ENCODE measurements at places on chromosomes 11 and 22.

GRCh38 chr22:49678137-49678841, 149.4 kb downstream of the BRD1 start:
- DNase-seq: no peak

DNA sequence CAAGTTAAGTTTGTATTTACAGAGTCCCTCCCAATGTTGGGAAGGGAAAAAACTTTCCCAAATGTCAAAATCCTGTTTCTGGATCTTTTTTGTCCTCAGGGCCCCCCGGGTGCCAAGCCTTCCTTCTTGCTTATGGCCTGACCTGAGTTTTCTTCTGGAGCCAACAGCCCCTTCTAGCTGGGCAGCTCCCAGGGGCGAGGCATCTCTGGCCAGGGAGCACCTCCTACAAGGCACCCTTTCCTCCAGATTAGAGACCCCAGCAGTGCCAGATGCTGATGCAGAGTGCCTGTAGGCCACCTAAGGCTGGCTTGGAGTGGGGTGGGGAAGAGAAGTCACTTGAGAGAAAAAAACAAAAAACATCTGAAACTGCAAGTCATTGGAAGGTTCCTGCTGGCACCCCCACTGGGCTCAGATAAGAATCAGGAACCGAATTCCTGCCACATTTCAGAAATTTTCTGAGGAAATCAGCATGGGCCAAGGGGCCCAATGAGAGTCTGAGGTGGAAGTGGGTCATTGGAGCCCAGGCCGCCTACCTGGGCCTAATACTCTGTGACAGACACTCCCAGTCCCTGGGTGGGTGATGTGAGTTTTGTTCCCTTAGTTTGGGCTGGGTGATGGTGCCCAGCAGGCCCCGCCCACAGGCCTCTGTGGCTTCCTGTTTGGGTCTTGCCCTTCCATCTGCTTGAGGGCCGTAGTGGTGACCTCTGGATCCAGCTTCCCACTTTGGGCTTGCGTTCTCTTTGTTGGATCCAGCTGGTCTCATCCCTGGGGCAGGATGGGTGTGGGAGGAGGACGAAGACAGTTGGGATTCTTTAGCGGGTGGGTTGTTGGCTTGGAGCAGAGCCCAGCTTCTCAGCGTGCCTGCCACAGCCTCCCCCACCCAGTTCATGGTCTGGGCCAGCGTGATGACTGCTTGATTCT, 40.6 kb downstream of the PARVA start:
- DNase-seq: no peak

DNA sequence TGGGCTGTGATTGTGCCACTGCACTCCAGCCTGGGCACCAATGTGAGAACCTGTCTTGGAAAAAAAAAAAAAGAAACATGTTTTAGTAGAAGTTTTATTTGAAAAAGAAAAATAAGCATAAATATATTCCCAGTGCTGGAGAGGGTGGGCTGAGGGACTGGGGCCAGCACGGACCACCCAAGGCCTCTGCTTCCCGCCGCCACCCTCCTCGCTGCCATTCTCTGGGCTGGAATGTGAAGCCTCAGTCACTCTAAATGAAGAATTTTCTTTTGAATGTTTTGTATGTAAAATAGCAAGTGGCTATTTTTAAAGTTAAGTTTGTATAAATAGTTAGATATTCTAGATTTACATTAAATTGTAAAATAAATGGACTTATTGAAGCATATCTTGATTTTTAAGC, 5.1 kb upstream of the TRMU start:
- no peak for DNase-seq

- no peak for DNase-seq
Observed at GRCh38 chr11:72860010-72860409, 45.8 kb downstream of the ATG16L2 start.

GRCh38 chr11:115541518-115541917, 37.3 kb upstream of the CADM1 start:
- DNase-seq: no peak

- DNase-seq: no peak
Observed at GRCh38 chr22:38066381-38067027, 9.3 kb downstream of the PICK1 start.

DNA sequence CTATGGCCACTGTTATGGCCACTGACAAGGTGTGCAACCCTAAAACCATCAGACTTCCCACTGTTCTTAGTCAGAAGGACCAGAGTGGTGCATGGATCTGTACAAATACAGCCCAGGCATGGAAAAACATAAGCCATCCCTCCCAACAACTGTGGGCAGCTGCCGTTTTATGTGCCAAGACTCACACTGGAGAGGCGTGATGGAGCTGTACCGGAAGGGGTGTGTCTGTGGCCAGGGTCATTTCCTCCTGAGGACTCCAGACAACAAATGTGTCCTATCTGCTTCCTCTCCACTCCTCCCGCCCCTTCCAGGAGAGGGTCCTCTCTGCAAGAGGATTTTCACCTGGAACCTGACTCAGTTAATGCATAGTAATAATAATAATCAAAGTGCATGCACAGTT, 29.5 kb downstream of the KCNJ1 start:
- DNase-seq: peak; percentile 21

DNA sequence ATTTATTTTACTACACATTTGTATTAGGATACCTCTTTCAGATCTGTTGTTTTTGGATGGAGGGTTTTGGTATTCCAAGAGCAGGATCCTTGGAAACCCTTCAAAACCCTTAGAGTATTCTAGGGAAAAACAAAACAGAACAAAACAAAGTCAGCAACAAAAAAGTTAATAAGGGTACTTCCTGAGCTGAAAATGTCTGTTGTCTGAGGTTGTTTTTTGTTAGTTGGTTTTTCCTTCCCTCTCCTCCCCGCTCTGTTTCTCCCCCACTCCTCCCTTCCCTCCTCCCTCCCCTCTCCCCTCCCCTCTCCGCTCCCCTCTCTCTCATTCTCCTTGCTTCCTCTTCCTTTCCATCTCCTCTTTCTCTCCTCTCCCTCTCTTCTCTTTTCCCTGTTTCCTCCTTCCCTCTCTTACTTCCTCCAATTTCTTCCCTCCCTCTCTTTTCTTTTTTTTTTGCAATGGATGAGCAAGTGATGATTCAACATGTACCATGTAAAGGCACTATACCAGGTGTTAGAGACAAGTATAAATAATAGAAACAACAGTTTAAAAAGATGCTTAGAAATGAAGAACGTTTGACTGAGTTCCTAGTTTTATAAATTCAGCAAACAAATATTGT, 160.6 kb downstream of the TMEM135 start:
- no peak for DNase-seq

GRCh38 chr22:24426851-24427499, 424 bp upstream of the ADORA2A start:
- DNase-seq: no peak

DNA sequence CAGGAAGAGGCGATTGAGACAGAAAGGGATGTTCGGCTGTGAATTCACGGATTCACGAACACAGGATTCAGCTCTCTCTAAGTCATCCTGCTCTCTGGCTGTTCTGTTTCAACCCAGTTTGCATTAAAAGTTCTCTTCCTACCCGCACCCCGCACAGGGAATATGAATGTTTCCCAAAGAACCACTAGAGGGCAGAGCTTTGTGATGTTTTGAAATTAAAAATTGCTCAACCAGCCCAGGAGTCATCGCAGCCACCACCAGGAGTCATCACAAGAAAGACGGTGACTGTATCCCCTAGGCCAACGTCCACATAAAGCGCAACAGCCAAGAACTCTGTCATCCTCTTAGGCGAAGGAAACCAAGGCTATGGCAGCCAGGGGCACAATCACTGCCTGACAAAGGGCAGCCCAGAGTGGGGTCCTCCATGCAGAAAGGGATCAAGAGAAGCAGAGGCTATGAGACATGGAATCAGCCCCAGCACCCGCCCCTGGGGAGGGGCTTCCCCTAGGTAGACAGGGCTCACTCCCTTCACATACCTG, 122.4 kb downstream of the WT1 start:
- no peak for DNase-seq

DNA sequence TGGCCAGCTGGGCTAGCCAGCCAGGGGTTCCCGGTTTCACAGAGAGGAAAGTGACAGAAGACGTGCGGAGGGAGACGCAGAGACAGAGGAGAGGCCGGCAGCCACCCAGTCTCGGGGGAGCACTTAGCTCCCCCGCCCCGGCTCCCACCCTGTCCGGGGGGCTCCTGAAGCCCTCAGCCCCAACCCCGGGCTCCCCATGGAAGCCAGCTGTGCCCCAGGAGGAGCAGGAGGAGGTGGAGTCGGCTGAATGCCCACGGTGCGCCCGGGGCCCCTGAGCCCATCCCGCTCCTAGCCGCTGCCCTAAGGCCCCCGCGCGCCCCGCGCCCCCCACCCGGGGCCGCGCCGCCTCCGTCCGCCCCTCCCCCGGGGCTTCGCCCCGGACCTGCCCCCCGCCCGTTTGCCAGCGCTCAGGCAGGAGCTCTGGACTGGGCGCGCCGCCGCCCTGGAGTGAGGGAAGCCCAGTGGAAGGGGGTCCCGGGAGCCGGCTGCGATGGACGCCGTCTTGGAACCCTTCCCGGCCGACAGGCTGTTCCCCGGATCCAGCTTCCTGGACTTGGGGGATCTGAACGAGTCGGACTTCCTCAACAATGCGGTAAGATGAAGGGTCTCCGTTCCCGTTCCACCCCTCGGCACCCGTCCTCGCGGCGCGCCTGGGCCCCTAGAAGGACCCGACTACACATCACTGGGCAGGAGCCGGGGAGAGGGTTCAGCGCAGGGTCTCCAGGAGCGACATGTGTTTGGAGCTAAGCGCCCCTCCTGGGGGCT, at the start of gene CREB3L1:
TSS of gene CREB3L1 (plus strand) at position 41 of the 765 bp plus-strand sequence. CDS start at position 491, 450 bp downstream.
- DNase-seq: no peak

GRCh38 chr11:134685793-134686380, 273.8 kb upstream of the B3GAT1 start:
- DNase-seq: no peak

GRCh38 chr11:113587308-113587739, 112.1 kb upstream of the DRD2 start:
- DNase-seq: no peak

DNA sequence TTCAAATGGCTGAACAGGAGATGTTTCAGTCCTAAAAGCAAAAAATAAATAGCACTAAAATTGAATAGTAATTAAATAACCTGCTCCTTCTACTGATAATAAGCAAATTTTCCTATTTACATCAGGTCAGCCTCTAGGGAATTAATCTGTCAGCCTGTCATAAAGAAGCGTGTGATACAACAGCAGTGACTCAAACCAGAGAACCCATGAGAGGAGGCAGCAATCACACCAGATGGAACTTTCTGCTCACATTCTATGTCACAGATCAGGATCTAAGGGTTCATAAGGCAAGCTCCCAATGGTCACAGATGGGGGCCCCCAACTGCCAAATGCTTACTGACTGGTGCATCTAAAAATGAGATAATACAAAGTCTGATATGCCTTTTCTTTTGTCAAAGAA, 41.1 kb downstream of the RBFOX2 start:
- no peak for DNase-seq

DNA sequence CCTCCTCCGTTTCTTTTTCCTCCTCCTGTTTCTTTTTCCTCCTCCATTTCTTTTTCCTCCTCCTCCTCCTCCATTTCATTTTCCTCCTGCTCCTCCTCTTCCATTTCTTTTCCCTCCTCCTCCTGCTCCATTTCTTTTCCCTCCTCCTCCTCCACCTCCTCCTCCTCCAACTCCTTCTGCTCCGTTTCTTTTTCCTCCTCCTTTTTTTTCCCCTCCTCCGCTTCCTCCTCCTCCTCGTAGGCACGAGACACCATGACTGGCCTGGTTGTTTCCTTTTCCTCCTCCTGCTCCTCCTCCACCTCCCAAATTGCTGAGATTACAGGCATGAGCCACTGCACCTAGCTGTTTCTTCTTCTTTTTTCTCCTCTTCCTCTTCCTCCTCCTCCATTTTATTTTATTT, 25.6 kb upstream of the DRICH1 start:
- DNase-seq: no peak

DNA sequence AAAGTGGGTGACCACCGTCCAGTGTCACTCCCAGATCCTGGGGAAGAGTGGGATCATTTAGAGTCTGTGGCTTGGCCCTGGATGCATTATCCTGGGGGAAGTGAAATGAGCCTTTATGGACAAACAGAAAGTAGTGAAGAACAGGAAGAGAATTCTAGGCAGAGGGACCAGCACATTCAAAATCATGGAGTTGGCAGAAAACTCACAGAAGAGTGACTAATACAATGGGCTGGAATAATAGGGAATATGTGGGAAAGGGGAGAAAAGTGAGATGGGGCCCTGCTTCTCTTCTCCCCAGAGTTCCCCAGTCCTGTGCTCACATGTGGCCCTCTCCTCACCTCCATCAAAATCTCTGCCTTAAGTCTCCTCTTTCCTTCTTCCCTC, 84.3 kb downstream of the CCDC81 start:
- DNase-seq: no peak

DNA sequence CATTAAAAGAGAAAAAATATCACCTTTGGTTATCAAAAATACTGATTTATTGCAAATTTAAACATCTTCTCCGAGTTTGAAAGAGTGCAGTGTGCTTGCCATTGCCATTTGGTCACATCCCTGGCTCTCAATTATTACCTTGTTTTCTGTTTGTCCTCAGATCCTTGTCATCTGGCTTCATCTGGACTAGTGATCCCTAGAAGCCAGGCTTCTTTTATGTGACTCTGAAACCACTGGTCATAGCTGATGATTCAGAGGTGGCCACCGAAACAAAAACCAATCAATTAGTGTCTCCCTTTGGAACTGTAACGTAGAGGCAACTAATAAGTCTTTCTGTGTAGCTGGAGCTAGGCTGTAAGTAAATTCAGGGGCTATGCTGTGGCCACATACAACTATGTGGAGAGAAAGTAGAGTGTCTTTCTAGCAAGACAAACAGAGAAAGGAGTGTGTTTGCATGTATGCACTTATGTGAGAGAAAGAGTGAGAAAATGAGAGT, 237.9 kb downstream of the LUZP2 start:
- no peak for DNase-seq

- DNase-seq: no peak
Observed at GRCh38 chr11:4643076-4643475, 706 bp upstream of the OR51E1 start.

DNA sequence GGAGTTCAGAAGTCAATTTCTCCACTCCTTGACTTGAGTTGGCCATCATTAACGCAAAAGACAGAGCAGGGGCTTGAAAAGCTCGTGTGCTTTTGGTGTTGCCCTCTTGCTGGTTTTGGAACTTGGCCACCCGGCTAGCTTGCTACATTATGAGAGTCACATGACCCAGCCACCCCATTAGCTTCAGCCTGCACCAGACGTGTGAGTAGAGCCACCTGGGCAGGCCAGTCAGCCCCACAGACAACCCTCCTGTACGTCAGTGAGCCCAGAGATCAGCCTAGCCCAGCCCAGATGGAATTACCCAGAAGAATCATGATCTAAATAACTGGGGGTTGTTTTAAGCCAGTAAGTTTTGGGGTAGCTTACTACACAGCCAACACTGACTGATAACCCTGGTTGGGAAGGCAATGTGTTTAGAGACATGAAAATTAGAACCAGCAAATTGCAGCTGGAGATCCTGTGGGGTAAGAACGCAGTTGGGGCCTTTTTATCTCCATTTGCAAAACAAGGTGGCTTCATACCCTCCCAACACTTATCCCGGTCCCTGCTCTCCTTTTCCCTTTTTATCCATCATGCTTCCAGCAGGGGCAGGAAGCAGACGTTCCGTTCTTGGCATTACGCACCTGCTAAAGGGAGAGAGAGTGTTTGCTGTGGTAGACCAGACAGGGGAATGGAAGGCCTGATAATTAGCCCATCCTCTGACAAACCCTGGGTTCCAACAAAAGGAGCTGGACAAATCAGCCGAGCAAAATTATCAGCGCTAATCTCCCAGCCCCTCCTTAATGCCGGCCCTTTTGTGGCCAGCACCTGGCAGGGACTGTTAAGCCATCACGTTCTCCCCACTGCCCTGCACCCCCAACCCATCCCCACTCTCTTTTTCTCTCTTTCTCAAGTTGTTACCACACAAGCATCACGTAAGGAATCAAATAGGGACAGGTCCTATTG, 548.7 kb upstream of the CADM1 start:
- no peak for DNase-seq
